ENCODE measurements at places on chromosomes 1 and 21.

DNA sequence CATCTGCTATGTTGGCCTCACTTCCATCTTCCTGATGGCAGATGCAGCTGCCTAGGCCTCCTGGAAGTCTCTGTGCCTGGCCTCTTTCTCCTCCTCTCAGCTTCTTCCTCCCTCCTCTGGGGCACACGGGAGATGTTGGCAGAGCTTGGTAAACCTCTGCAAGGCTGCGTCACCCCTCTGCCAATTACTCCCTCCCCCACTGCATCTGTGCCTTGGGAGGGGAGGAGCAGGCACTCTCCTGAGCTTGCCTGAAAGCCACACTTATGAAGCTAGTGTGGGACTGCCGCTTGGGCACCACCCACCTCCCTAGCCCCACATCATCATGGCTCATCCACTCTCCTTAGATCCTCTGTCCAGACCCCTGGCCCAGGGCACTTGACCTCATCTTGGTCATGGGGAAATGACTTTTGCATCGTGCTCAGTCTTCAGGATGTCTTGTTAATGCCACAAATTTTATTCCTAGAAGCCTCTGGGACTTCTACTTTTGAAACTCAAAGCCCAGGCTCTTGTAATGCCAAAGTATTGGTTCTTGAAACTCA lies 7.3 kb upstream of the TMEM51 start:
- DNase-seq = no peak

- no peak for DNase-seq
Measured at GRCh38 chr1:24390924-24391782, 22.4 kb downstream of the STPG1 start.

DNA sequence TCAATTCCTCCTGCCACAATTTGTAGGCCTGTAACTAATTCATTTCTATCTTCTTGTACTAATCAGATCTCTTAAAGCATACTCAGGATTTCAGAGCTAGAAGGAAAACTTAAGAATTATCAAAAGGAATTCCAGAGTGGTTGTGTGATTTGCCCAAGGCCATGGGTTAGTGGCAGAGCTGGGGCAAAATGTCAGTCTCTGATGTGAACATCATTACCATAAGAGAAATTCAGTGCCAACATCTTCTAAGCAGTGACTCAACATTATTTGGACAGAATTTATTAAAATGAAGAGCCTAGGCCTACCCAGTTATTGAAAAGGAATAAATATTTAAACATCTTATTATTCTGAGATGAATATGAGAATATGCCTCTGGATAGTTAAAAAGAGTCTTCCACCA lies 14.5 kb downstream of the ST6GALNAC5 start:
- DNase-seq = no peak

- no peak for DNase-seq
Measured at GRCh38 chr21:38533887-38534286, 35.6 kb upstream of the ERG start.

DNA sequence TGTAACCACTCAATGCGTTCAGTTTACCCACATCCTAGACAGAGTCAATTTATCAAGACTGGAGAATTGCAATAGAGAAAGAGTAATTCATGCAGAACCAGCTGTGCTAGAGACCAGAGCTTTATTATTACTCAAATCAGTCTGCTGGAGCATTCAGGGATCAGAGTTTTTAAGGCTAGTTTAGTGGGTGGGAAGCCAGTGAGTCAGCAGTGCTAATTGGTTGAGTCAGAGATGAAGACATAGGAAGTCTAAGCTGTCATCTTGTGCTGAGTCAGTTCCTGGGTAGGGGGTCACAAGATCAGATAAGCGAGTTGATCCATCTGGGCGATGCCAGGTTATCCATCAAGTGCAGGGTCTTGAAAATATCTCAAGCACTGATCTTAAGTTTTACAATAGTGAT lies 499.6 kb downstream of the MRPL39 start:
- DNase-seq = no peak

DNA sequence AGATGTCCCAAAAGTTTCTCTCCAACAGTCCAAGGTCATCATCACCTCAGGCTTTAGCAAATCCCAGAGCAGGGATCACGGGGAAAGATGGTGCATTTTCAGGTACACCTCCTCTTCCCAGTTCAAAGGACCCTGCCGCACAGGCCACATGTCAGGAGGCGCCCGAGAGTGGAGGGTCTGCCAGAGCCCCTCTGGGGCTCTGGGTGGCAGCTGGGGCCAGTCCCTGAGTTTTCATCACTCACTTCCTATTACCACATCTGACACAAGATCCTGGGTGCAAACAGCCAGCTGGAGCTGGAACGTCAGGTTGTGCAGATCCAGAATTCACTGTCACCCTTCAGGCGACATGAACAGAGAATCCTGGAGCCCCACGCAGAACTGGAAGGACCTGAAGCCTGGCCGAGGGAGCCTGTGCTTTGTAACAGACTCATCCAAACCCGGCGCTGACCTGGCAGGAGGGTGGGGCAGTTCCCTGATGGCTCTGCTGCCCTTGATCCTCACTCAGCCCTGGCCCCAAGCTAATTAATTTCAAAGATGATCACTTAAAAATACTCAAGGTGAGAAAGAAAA lies 8.8 kb downstream of the TMEM63A start:
- DNase-seq = no peak

- DNase-seq = no peak
Measured at GRCh38 chr1:62131093-62131725, 63.4 kb upstream of the L1TD1 start.

- no peak for DNase-seq
Measured at GRCh38 chr1:115314092-115314491, 24.0 kb downstream of the NGF start.

DNA sequence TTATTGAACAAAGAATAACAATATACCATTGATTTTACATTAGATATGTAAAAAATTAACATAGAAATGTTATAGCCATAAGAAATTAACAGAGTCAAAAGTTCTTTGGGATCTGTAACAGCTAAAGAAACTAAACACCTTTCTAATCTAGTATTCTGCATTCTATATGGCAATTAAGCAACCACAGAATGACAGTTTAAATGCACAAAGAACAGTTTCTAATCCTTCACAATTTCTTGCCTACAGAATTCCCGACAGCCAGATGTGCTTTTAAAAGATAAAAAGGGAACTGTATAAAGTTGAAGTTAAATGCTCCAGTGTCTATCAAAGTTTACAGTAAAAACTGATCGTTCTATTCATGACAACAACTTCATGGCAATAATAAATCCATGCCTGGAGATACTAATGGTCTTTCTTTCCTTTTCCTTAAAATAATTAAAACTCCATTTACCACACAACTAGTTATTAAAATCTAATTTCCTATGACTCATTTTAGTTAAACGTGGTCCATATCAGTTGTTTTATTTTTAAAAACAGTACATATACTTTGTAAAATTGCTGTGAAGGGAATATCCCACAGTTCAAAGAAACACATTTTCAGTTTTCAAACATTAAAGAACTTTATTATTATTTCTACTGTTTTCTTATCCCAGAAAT lies 110.2 kb downstream of the EIF4G3 start:
- no peak for DNase-seq

- DNase-seq = no peak
Measured at GRCh38 chr1:46411010-46411405, 16.9 kb downstream of the FAAH start.

GRCh38 chr1:178490136-178490535 lies 6.6 kb downstream of the CLEC20A start:
- no peak for DNase-seq

GRCh38 chr1:114979278-114979891 lies 50.2 kb upstream of the TSHB start:
- peak; percentile 1 for DNase-seq

- no peak for DNase-seq
Measured at GRCh38 chr1:243950166-243950565, 100.1 kb upstream of the AKT3 start.

GRCh38 chr21:38956856-38957571 lies 151.3 kb downstream of the ETS2 start:
- DNase-seq = peak; percentile 97

GRCh38 chr1:77850082-77850481 lies 38.3 kb upstream of the NEXN start:
- DNase-seq = no peak

DNA sequence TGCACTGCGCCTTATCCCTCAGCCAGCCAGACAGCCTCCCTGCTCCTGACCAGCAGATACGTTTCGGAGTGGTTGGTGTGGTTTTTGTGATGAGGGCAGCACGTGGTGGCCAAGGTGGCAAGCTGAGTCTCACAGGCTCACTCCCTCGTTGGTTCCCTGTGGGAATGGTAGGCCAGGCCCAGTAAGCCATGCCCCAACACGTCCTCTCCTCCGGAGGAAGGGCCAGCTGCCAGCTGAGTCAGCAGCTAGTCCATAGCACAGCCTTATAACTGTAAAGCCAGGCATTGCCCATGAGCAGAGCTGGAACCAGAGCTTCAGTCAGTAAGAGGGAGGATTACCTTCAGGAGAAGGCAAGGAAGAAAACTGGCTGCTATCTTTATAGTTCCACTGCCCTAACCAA lies 29.5 kb downstream of the SZRD1 start:
- DNase-seq = no peak

DNA sequence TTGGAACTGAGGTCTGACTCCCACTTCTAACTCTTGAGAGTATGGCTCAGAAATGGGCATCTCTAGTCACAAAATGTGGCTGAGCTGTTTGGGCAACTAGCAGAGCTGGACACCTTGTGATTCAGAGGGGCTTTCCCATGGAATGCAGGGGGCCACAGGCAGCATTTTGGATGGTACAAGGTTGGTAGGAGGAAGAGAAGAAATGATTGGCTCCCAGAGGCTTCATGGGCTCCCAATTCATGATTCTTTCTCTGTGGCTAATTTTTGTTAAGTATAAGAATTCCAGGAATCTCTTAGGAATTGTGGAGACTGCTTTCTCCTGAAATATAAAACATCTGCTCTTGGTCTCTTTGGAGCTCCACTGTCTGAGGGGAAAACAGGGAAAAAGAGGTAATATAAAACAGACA lies 49.7 kb downstream of the PBX1 start:
- no peak for DNase-seq

DNA sequence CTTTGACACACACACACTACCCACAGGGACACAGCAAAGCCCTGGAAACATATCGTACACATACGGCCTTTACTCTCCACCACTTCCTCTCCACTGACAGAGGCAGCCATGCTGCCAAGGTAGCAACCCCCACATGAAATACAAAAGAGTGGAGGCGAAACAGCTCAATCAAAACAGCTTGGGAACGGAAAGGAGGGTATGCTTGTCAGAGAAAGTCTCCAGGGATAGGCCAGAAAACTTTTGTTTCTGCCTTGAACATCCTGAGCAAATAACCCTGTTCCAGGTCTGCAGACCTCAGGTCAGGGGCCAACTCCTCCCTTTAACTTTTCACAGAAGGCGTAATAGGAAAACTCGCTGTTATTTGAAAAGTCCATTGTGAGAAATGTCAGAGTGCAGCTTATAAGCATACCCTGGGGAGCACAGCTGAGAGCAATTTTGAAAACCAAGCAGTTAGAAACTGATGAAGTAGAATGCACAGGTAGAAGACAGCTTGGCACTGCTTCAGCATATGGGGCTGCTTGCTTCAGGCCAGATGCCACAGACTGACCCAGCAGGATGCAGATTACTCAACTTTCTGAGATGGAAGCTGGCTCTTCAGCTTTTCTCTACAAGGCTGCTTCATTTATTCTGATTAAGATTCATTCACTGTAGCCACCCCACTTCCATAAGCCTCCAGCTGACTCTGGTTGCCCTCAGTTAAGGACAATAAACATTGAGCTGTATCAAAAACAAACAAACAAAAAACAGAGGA lies 18.0 kb downstream of the KIAA0319L start:
- no peak for DNase-seq

- no peak for DNase-seq
Measured at GRCh38 chr1:218582646-218583045, 237.5 kb downstream of the TGFB2 start.

DNA sequence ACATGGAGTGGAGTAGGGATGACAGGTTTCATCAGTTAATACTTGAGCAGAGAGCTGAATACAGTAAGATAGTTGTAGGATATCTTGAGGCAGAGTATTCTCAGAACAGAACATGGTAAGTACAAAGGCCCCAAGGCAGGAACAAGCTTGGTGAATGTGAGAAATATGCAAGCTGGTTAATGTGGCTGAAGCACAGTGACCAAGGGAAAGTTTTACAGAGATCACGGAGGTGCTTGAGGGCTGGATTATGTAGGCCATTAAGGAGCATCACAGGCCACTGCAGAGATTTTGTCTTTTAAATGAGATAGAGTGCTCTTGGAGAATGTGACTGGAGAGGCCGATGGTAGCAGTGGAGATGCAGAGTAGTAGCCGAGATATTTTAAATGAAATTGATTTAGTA lies 54.0 kb upstream of the BOLA1 start:
- no peak for DNase-seq

DNA sequence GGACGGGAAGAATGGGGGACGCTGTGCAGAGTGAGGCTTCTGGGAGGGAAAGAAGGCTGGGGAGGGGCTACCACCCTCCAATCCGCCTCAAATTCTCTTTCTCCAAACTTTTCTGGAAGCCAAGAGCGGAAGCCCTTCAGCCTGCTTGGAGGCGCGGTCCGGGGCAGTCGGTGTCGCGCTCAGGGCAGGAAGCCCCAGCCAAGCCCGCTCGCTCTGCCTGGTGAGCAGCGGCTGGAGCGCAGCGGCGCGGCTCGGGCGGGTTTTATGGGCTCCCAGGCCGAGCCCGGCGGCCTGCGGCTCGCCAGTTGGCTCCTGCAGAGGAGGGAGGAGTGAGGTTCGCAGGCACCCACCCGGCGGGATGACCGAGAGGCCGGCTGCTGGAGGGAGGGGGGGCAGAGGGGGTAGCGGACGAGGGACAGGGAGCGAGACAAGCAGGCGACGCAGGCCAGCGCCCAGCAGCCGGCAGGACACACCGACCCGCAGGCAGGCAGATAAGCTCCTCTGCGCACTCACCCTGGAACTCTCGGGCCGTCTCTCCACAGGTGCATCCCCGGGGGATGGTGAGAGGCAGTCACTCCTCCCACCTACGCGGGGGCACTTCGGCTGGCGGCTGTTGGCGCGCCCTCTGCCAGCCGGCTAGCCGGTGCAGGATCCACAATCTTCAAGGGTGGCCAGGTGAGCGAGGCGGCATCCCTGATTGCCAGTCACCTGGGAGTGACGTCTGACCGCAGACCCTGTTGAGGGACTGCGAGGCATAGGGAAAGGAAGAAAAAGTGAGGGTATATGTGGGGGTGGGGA lies at the start of gene AVPR1B:
AVPR1B (minus strand) TSS at position 238 of the 798 bp plus-strand sequence. CDS start 498 bp downstream, outside the sequence.
- DNase-seq = peak; percentile 9

DNA sequence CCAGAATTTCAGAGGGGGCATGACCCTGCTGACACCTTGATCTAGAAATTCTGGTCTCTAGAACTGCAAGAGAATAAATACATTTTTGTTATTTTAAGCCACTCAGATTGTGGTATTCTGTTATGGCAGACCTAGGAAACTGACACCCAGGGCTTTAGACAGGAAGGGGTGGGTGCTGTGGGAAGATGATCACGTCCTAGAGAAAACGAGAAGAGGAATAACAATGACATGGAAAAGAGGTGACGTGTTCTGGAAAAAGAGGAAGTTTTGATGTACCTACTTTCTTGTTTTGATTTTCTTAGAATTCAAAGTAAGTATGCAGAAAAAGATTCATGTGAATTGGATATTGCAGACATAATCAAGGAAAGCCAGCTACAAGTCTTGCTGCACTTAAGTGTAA lies 232.9 kb upstream of the RUNX1 start:
- no peak for DNase-seq

- no peak for DNase-seq
Measured at GRCh38 chr1:145689922-145690321, 17.2 kb downstream of the PDZK1 start.

All from NCI-H1417 treated with DMSO at 0.1 percent for 48 hours (cell line).